Foreskin keratinocyte (primary cell): ENCODE measurements at places on chromosomes 16 and 17. TPM values are rescaled to one million over a fixed set of nuclear protein-coding genes. Genes with fewer than 3 reads are reported as not detected.

The LRRC37A gene
- total RNA-seq, result 1.1 and 2.3 TPM in 2 replicates

The CES4A gene
- 2.8 and 3.4 TPM in 2 replicates for total RNA-seq

The YWHAE gene
- total RNA-seq, result 582 and 629 TPM in 2 replicates

The MAF gene
- 0.81 and 2.9 TPM in 2 replicates for total RNA-seq

The KRTAP2-1 gene
- total RNA-seq, result not detected in 2 replicates

The BICDL2 gene
- total RNA-seq, result 0.39 and 0.68 TPM in 2 replicates

The CALB2 gene
- 0.07 TPM in 1 of 2 replicates, not detected in the other for total RNA-seq

The MYH3 gene
- 0.67 and 1.2 TPM in 2 replicates for total RNA-seq

The MMP25 gene
- 0.35 and 1.8 TPM in 2 replicates for total RNA-seq

The CSHL1 gene
- total RNA-seq, result not detected in 2 replicates

The ABCC6 gene
- total RNA-seq, result not detected in 2 replicates

The PERCC1 gene
- not detected in 2 replicates for total RNA-seq

The SYCE1L gene
- total RNA-seq, result 1.6 and 4.3 TPM in 2 replicates

The DHX58 gene
- 15.9 and 16.7 TPM in 2 replicates for total RNA-seq

The MEIOB gene
- 0.21 and 0.61 TPM in 2 replicates for total RNA-seq

The KRTAP2-2 gene
- not detected in 2 replicates for total RNA-seq

The IRX5 gene
- 4.5 and 4.8 TPM in 2 replicates for total RNA-seq

The UMOD gene
- total RNA-seq, result not detected in 2 replicates

The FOXC2 gene
- not detected in 2 replicates for total RNA-seq

The SHCBP1 gene
- total RNA-seq, result 28.8 and 37.1 TPM in 2 replicates

The CCL5 gene
- total RNA-seq, result not detected in 2 replicates

The PNMT gene
- not detected in 2 replicates for total RNA-seq

The OTOA gene
- 0.07 and 0.17 TPM in 2 replicates for total RNA-seq

The SHISA6 gene
- total RNA-seq, result 0.95 TPM in 2 replicates

The RAB26 gene
- total RNA-seq, result 0.42 and 0.44 TPM in 2 replicates

The HAPSTR1 gene
- total RNA-seq, result 61.3 and 68.2 TPM in 2 replicates

The CES5A gene
- not detected in 2 replicates for total RNA-seq

The CD300E gene
- not detected in 2 replicates for total RNA-seq

The MYH11 gene
- total RNA-seq, result not detected in 2 replicates

The TCF25 gene
- 89.1 and 93.4 TPM in 2 replicates for total RNA-seq

The TOX3 gene
- not detected in 2 replicates for total RNA-seq

The SCO1 gene
- 33.0 and 36.9 TPM in 2 replicates for total RNA-seq

The CACNG4 gene
- 0.17 and 0.18 TPM in 2 replicates for total RNA-seq

The TMC6 gene
- 14.3 and 23.7 TPM in 2 replicates for total RNA-seq

The PRPSAP1 gene
- total RNA-seq, result 43.7 and 44.0 TPM in 2 replicates

The EPN3 gene
- 124 and 225 TPM in 2 replicates for total RNA-seq

The GJD3 gene
- not detected in 2 replicates for total RNA-seq

The KIF19 gene
- 0.03 and 0.04 TPM in 2 replicates for total RNA-seq
